ENCODE measurements at places on chromosomes 12 and 14. TPM values are rescaled to one million over a fixed set of nuclear protein-coding genes. Genes with fewer than 3 reads are reported as not detected.

DNA sequence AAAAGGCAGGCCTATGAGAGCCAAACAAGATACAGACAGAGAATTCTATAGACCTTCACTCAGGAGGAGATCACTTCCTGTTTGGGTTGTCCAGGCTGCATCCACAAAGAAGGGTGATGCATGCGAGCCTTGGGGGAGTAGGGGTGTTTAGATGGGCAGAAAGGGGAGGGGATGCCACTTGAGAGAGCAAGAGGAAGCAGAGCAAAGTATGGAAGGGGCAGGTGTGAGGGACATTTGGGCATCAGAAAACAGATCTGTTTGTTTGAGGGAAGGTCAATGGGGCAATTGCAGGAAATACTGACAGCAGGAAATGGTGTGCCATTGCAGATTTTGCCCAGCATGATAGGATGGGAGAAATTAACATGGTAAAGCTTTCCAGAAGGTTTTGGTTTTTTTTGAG, 146.4 kb upstream of the FOXN3 start:
- no peak for DNase-seq

DNA sequence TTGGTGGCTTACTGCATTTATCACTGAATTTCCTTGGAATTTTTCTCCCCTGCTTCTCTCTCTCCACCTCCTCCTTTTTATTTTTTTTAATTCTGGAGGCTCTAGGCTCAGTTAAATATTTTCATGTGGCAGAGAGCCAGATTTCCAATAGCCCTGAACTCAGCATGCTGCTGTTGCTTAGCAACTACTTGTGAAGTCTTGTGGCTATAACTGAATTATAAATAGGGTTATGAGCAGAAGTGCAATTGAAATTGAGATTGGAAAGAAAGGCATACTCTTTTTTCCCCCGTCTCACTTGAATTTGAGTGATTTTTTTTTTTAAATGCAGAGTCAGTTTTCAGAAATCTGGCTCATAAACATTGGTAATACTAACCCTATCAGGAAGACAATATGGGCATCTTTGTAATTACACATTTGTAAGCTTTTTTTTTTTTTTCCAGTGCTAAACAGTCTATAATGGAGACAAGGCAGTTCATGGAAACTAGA, 38.3 kb downstream of the ATF7IP start:
- peak; percentile 87 for DNase-seq

EGLN3 gene
- total RNA-seq, result 0.18 TPM

DNA sequence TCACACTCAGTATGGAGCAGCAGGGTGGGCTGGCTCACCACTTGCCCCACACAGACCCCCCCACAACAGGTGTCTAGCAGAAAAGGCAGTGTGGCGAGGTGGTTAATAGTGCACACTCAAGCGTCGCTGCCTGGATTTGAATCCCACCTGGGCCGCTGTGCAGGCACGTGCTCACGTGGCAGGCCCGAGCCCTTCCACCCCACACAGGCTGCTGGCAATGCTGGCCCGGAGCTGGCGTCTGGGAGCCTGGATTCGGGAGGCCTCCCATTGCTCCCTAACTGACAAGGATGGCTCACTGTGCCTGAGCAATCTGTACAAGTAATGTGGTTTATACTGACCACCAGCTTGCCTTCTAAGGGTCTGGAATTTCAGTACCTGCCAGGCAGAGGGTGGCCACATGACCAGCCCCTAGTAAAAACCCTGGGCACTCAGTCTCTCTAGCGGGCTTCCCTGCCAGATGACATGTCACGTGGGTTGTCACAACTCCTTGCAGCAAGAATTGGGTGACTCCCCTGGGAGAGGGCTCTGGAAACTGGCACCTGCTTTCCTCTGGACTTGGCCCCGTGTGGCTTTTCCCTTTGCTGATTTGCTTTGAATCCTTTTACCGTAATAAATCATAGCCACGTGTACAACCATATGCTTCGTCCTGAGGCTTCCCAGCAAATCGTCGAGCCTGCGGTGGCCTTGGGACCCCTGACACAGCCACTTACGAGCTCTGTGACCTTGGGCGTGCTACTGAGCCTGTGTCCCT, 72.8 kb downstream of the SCARB1 start:
- no peak for DNase-seq

DNA sequence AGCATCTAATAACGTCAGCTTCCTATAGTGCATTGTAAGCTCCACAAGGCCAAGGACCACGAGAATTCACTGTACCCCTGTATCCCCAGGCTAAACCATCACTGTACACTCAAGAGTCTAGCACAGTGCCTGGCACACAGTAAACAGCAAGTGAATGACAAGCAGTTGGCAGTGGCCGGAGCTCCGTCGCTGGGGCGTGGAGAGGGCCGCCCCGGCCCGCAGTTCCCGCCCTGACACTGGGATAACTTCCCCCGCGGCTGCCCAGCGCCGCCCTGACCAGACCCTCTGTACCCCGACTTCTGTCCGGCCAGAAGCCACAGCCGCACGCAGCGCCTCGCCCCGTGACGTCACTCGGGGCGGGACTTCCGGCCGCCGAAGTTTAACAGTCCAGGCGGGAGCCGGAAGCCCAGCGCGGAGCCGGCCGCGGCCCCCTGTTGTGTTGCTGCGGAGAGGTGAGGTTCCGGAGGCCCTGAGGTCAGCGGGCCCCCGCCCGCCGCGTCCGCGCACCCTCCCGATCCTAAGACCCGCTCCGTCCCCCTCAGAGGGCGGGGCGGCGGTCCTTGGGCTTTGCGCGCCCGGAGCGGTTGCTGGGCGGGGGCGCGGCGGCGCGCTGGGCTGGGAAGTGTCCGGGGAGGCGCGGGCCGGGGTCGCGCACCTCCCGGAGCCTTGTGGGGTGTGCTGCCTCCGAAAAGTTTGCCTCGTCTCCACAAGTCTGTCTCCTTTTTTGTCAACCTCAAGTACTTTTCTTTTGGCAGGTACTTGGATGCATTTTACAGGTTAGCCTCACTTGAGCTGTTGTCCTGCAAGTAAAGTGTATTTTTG, at the start of gene NEDD1:
TSS of gene NEDD1 (plus strand) at position 409 of the 822 bp plus-strand sequence. CDS start 2,503 bp downstream, outside the sequence.
- DNase-seq, result peak; percentile 67

- DNase-seq, result peak; percentile 26
Measured at GRCh38 chr12:13373131-13373530, 176.6 kb downstream of the EMP1 start.

- DNase-seq, result no peak
Measured at GRCh38 chr12:52361553-52361952, 5.7 kb downstream of the KRT85 start.

- no peak for DNase-seq
Measured at GRCh38 chr12:130240831-130241590, 78.7 kb downstream of the FZD10 start.

DNA sequence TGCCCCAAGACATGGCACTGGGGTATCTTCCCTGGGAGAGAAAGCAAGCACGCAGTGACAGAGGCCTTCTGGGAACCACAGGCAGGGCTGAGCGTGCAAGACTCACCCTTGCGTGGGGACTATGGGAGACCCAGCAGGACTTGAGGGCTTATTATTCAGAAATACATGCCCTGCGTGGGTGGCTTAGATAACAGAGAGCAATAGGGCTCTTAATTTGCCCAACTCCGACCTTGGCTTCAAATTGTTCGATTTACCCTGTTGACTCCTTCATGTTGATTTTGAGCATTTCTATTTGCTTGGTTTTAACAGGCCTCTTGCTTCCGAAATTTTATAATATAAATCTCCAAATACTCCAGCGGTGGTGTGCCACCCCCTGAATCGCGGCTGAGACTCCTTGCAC, 5.1 kb upstream of the SERPINA1 start:
- no peak for DNase-seq

RIMBP2 gene
- 0.74 TPM for total RNA-seq

GRCh38 chr14:54881235-54881760, 21.3 kb downstream of the GCH1 start:
- DNase-seq, result peak; percentile 73

- no peak for DNase-seq
Measured at GRCh38 chr12:101567918-101568317, 26.9 kb upstream of the MYBPC1 start.

DNA sequence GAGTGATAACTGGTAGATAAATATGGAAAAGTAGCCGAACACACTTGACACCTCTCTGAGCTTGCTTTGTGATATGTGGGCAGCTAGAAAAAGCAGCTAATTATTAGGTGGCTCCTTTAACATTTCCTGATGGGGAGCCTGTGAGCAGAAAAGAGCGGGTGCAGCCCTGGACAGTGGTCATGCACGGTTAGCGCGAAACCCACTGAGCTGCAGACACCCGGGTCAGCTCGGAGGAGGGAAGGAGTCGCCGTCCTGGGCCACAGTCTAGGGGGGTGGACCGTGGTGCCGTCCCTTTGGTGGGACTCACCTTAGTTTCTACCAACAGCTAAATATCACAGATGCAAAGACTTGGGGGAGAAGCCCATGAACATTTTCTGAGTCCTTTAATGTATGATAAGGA, 6.6 kb downstream of the COA8 start:
- no peak for DNase-seq

SLC17A8 gene
- not detected for total RNA-seq

DNA sequence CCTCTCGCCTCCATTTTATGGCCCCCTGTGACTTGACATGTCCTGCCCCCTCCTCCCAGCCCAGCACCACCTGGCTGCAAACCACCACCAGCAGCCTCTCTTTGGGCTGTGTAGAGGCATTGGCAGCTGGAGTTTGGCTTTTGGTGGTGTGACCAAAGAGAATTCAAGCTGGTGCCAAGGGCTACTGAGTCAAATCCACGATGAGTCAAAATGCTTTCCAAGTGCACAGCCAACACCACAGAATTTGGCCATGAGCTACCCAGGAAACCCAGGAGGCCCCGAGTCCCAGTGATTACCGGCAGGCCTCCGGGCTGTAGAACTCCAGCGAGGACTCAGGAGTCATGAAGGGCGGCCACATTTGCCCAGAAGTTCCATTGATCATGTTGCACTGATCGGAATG, 53.8 kb downstream of the SCARB1 start:
- DNase-seq, result peak; percentile 57

KRR1 gene
- 71.4 TPM for total RNA-seq

INSM2 gene
- not detected for total RNA-seq

GRCh38 chr12:102629262-102629888, 149.0 kb upstream of the IGF1 start:
- no peak for DNase-seq

DNA sequence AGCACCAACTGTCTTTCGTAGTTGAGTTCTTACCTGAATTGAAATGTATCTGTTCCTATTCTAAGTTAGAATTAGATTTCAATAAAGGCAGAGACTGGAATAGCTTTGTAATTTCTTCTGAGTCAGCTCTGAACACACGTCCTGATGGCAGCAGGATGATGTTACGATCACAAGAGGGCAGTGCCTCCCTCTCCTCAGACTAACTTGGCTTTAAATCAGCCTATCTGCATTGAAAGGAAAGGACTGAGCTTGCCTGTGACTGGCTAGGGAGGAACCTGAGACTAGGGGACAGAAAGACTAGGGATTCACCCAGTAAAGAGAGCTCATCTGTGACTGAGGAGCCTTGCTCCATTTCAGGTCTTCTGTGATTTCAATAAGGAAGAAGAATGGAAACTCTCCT, 323.7 kb upstream of the OR4E1 start:
- no peak for DNase-seq

PLA2G1B gene
- total RNA-seq, result not detected

SERPINA12 gene
- not detected for total RNA-seq

DNA sequence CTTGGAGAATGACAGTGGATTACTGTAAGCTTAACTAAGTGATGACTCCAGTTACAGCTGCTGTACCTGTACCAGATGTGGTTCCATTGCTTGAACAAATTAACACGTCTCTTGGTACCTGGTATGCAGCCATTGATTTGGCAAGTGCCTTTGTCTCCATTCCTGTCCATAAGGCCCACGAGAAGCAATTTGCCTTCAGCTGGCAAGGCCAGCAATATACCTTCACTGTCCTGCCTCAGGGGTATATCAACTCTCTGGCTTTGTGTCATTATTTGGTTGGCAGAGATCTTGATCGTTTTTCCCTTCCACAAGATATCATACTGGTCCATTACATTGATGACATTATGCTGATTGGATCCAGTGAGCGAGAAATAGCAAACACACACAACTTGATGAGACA, 29.4 kb upstream of the POP5 start:
- DNase-seq, result no peak

CCDC196 gene
- total RNA-seq, result not detected

DNA sequence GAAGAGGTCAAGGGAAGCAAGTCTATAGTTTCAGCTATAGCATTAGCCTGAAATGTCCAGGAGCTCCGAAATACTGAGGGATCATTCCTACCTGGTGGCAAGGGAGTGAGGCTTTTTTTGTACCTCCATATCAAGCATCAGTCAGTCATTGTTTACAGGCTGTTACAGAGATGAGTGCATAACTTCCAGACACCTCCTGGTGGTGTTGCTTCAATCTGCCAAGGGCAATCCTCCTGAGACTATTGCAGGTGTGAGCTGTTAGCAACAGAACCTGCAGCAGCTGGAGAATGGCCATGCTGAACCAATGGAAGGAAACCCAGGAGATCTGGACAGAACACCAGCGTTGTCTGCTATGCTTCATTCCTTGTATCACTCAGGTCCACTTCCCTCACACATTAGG, 80.0 kb upstream of the SLC8A3 start:
- no peak for DNase-seq

DNA sequence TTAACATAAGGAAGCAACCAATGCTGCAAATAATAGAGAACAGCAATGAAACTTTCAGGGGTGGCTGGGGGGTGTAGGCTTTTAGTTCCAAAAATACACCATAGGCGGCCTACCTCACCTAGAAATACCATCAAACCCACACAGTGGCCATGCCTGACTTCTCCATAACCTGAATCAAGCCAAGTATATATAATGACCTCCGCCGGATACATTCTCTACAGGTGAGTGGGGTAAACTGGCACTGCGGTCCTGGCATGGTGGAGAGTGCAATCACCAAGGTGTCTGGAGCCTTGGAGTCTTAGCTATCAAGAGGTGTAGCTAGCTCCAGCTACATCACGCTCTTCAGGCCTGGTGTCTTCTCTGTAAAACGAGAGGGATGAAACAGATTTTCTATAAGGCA, 1.2 kb downstream of the ZBTB25 start:
- DNase-seq, result no peak

Data from fibroblast of the aortic adventitia (primary cell).